ENCODE measurements at places on chromosomes 4 and X.

DNA sequence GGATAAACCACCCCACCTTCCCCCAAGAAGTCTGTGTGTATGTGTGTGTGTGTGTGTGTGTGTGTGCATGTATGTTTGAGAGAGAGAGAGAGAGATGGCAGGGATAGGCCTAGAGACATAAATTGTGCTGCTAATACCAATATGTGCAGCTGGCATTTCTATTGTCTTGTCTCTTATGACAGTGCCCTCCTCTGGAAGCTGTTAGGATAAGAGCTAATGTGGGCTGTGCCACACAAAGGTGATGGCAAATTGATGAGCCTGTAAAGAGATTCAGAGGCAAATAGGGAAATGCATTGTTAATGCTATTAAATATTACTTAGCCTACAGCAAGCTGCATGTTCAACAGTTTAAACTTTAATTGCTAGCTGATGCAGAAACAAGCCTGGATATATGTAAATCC lies 332.0 kb downstream of the NKX6-1 start:
- no peak for DNase-seq

- no peak for DNase-seq
These were observed 10.4 kb downstream of the HAUS7 start for GRCh38 chrX:153459986-153460385.

- DNase-seq = no peak
These were observed 25.2 kb downstream of the NOP14 start for GRCh38 chr4:2937986-2938385.

GRCh38 chr4:133565379-133565778 lies 416.3 kb downstream of the PCDH10 start:
- DNase-seq = no peak

DNA sequence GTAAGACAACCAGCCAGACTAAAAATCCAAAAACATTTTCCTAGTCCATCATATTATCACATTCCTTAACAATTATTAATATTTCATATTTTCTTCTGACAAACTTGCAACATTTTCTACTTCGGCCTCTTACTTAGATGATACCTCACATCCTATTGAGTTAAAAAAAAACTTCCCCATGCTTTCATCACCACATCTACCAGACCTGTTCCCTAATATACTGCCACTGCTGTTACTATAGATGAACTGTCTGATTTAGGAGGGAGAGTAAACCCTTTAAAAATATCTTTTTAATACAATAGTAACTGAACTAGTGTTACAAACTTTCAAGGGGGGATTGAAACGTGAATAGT lies 1.5 kb downstream of the FAM200B start:
- no peak for DNase-seq

- no peak for DNase-seq
These were observed 9.8 kb upstream of the UTP3 start for GRCh38 chr4:70678383-70678999.

DNA sequence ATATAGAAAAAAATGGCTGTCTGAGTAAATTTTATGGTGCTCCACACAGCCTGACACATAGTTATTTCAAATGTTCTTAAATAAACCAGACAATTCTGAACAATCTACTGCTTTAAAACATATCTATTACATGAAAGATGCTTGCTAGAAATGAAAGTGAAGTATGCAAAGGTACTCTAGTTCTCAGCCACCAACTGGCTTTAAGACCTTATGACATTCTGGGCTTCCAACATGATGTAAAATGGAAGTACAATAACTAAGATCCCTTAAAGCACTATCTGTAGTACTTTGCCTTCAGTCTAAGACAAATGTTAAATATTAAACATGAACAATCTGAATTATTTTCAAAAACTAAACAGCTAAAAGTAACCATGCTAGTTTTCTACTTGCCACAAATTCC lies 17.3 kb downstream of the HUWE1 start:
- no peak for DNase-seq

GRCh38 chrX:149962859-149963757 lies 24.8 kb upstream of the EOLA2 start:
- DNase-seq = no peak

- no peak for DNase-seq
These were observed 229.7 kb upstream of the MBNL3 start for GRCh38 chrX:132718431-132718958.

- DNase-seq = no peak
These were observed 391.0 kb downstream of the SPRY1 start for GRCh38 chr4:123787512-123788080.

- no peak for DNase-seq
These were observed 315.7 kb downstream of the FBXW7 start for GRCh38 chr4:152220201-152220666.

GRCh38 chr4:164337219-164337944 lies 416.5 kb upstream of the SMIM31 start:
- DNase-seq = no peak

DNA sequence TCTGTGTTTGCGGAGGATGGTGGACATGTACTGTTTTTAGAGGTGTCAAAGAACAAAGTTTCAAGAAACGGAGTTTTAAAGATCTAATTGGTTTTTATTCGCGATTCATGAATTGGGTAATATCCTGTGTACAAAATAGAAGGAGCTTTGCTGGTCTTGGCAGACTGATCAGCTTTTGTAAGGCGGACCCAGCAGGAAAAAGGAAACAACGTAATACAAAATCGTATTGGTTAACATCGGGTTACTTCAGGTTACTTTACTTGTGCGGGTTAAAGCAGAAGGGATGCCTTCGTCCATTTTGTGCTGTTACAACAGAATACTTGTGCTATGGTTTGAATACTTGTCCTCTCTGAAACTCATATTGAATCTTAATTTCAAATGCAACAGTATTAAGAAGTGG lies 11.4 kb upstream of the NYX start:
- DNase-seq = no peak

GRCh38 chr4:34372815-34373214 lies 1871.5 kb downstream of the ARAP2 start:
- no peak for DNase-seq

GRCh38 chr4:87749883-87750282 lies 49.5 kb upstream of the IBSP start:
- no peak for DNase-seq

DNA sequence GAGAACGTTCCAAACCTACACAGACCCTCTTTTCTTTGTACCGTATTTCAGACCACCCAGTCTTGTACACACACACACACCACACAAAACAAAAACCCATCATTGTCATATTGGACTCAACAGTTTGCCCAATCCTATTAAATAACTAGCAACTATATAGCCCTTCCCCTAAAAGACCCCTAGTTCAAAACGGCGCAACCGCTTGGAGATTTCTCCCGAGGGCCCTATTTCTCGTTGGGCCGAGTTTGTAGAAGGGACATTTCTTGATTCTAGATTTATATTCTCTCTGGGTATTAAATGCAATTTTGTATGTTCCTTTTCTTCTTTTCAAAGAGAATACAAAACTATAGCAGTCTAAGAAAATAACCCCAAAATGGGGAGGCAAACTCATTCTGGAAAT lies 547 bp upstream of the PDGFRA start:
- no peak for DNase-seq

GRCh38 chrX:132774010-132774714 lies 184.3 kb downstream of the HS6ST2 start:
- DNase-seq = no peak

DNA sequence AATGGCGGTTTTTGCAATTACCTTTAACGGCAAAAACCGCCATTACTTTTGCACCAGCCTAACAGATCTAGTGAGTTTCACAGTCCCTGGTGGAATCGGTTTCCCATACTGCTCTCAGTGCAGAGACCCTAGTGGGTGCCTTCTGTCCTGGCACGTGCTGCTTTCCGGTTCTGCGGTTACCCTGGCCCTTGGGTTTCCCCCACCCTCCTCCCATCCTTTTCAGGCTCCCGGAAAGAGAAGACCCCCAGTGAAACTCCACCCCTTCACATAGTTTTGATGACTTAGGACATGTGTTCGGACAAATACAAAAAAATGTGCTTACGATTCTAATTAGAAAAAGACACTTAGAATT lies 36.9 kb downstream of the NLGN3 start:
- peak; percentile 30 for DNase-seq

All from naive thymus-derived CD8-positive, alpha-beta T cell (primary cell).